ENCODE measurements at places on chromosomes 5 and 9. TPM values are rescaled to one million over a fixed set of nuclear protein-coding genes. Genes with fewer than 3 reads are reported as not detected.
A peak's percentile ranks its signal among the peaks of the same experiment; 100 is the strongest.

DNA sequence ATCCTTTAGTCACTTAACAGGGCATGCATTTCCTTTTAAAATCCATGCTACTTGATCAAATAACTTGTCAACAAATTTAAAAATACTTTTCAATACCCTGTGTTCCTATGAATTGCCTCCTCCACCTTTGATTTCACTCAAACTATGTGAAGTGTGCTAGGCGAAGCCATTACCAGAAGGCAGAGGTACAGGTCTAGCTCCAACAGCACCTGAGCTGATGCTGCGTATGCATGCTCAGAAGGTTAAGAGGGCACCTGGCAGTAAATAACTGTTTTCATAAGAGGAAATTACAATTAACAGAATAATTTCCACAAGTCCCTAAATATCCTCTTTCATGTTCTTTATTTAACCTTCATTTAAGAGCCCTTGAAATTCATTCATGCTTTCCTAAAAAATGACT is 251.8 kb downstream of the EFNA5 start:
- no peak for DNase-seq

DNA sequence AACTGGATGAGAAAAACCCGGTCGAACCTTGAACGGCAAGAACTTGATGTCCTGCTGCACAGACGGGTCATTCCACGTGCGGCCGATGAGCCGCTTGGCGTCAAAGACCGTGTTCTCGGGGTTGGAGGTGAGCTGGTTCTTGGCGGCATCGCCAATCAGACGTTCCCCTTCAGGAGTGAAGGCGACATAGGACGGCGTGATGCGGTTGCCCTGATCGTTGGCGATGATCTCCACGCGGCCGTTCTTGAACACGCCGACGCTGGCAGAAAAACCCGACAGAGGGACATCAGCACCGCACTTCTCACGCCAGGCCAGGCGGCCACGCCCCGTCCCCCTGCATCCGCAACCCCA is 519 bp downstream of the HSPA5 start:
- peak; percentile 78 for DNase-seq

- DNase-seq, result peak; percentile 35
These were observed at the start of gene IL3 for GRCh38 chr5:132060501-132061161. TSS of gene IL3 (plus strand) at chr5:132060655. CDS start at chr5:132060707, 52 bp downstream.

DNA sequence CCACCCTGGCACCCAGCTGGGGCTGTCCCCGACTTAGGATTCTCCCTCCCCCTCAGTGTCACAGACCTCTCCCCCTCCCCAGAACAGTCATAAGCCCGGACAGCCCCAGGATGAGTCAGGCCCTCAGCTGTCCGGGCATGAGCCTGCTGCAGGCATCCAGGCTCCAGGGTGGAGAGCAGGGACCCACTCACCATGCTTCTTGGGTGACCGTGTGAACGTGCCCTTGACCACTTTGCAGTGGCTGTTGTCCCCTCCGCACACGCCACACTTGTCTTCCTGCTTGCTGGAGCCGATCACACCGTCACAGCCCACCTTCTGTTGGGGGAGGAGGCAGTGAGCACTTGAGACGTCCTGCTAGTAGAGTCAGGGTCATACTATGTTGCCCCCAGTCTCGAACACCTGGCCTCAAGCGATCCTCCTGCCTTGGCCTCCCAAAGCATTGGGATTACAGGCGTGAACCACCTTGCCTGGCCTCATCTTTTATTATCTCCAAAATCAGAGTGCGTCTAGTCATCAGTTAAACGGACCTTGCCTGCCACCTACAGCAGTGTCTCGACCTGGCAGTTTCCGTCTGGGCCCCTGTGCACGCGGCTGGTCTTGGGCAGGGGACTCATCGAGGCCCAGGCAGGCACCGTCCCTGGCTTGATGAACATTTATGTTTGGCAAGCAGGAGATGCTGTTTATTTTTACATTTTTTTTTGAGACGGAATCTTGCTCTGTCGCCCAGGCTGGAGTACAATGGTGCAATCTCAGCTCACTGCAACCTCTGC is 72.6 kb downstream of the ZNF354C start:
- no peak for DNase-seq

DNA sequence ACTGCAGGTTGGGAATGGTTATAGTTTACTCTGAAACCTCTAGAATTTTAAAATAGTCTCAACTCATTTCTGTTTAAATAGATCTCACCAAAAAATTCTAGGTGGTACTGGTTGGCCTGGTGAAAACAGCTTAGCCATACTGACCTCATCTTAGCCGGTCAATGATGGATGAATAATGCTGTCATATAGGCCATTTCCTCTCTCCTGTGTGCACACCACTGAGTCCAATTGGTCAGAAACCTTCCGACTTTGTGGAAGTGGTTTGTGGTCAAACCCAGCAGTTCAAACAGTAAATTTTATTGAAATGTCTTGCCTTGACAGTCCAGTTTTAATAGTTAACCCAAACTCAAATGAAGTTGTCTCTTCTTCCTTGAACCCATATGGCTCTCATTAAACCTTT is 98.6 kb downstream of the GIN1 start:
- DNase-seq, result no peak

DNA sequence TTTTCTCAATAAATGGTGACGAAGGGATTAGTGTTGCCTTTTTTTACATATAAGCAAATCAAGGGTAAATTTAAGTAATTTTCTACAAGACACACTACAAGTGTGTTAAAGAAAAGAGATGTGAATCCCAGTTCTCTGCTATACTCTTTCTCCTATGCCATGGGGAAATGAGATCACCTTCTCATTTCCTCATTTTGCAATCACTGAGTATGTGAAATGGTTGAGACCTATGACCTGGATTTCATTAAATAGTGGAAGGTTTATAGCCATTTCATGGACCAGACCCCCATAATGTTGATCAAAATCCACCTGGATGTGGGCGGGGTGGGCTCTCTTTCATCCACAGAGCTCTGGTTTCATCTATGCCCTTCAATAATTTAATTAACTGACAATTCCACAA is 66.9 kb upstream of the SLIT3 start:
- DNase-seq, result no peak

DNA sequence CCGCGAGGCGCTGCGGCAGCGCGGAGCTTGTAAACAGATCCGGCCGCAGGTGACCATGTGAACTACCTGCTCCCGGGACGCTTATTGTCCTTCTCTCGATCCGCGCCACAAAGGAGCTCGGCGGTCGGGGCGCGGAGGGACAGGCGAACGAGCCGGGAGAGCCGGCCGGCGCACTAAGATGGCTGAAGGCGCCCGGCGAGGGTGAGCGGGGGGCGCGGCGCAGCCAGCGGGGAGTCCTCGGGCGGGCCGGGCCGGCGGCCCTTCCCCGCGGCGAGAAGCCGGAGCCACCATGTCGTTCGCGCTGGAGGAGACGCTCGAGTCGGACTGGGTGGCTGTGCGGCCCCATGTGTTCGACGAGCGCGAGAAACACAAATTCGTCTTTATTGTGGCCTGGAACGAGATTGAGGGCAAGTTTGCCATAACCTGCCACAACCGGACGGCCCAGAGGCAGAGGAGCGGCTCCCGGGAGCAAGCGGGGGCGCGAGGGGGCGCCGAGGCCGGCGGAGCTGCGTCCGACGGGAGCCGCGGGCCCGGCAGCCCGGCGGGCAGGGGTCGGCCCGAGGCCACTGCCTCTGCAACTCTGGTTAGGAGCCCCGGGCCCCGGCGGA is 535 bp downstream of the JMY start:
- DNase-seq, result peak; percentile 38

GRCh38 chr5:9919306-9920030 is 289.3 kb upstream of the TAS2R1 start:
- no peak for DNase-seq

DNA sequence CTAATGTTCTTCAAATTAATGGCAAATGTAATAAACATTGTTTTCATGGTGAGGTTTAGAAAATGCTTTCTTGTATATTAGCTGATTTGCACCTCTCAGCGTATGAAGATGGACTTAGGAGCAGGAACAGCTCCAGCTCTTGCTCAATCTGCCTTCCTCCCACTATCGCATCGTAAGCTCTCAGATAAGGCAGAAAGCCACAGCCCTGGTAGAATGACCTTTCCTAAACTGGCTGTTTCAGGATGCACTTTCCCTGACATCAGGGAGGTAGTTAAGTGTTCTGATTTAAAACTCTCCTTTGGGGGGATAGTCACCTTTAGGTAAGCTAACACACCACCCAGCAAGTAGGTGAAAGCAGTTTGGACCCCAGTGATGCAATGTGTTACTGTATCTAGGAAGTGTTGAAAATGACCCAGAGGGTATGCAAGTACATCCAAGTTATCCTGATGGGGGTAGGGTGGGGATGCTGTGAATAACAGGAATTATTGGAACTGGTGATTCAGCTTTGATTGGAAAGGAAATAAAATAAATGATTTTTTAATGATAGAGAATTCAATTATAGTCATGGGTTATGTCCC is 72.3 kb downstream of the LMNB1 start:
- DNase-seq, result no peak

C5orf58 gene
- total RNA-seq, result not detected

PLEKHG4B gene
- 0.10 TPM for total RNA-seq

BARHL1 gene
- not detected for total RNA-seq

NNT gene
- 56.0 TPM for total RNA-seq

PRELID2 gene
- 5.7 TPM for total RNA-seq

DNA sequence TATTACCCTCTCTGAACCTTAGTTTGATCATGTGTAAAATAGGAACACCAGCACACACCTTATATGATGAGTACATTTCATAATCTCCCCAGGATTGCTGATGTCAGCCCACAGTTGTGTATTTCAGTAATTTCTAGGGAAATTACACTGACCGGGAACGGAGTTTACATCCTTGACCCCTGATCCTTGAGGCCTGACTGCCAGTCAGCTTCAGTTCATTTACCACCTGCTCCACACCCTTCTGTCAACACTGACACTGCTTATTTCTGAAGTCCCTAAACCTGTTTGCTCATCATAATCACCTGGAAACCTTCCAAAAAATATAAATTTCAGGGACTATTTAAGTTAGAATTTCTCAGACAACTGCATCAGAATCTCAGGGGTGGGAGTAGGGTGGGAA is 55.3 kb downstream of the ZNF622 start:
- DNase-seq, result no peak

DNA sequence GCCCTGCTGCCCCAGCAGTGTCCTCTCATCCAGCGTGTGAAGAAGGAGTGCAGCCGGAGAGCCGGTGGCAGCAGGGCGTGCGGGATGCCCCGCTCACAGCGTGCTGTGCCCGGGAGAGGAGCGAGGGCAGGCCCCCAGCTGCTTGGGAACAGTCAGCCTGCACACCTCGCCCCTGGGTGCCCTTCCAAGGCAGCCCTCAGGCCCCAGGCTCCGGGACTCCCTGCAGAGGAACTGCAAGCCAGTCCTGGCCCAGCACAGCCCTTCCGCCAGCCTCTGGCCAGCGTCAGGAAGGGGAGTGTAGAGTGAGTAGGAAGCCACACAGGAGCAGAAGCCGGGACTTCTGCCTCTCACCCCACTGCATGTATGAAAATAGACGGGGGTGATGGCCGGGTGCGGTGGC is 43.5 kb downstream of the ADAMTS2 start:
- DNase-seq, result no peak

TAL2 gene
- total RNA-seq, result not detected

DNA sequence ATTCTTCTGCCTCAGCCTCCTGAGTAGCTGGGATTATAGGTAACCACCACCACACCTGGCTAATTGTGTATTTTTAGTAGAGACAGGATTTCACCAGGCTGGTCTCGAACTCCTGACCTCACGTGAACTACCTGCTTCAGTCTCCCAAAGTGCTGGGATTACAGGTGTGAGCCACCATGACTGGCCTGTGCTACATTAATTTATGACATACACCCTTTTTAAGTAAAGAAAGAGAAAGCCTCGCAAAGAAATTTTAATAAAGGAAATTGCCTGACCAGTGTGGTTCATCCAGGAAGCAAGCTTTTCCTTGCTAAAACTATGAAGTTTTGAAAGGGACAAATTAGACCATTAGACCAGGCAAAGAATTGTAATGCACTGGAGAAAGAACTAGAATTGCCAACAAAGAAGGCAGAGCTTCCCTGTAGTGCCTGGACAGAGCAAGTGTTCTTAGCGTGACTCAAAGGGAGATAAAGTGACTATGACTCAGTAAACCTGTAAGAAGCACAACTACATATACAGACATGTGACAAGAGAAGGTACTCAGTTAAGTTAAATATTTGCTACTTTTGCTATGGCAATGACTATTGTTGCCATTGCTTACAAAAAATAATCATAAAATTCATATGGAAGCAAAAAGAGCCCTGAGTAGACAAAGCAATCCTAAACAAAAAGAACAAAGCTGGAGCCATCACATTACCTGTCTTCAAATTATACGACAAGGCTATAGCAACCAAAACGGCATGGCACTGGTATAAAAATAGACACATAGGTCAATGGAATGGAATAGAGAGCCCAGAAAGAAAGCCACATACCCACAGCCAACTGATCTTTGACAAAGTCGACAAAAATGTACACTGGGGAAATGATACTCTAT is 54.6 kb downstream of the FYB1 start:
- DNase-seq, result no peak

- DNase-seq, result no peak
These were observed 61.7 kb upstream of the UBAC1 start for GRCh38 chr9:136022731-136023409.

GRCh38 chr5:110150199-110150598 is 460.5 kb downstream of the MAN2A1 start:
- DNase-seq, result no peak

DNA sequence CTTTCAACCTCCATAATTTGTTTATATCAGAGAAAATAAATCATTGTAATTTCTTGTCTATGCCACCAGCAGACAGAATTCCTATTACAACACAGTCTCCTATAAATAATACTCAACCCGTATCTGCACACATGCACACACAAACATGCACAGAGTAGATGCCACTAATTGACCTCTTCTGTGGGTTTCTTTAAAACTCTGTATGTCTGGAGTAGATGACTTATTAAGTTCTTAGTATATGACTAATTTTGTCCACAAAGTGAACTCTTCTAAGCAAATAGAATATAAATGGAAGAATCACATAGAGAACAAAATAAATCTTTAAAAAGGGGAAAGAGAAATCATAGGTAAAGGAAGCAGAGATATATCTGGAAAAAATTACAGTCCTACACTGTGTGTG is 452.3 kb downstream of the MTRR start:
- no peak for DNase-seq

GRCh38 chr5:13731121-13731628 is 213.3 kb downstream of the DNAH5 start:
- DNase-seq, result no peak

Data from adrenal gland (tissue), 19 donors.